ACHN (cell line): ENCODE measurements at places on chromosomes 16 and 17.
A peak's percentile ranks its signal among the peaks of the same experiment; 100 is the strongest.

- DNase-seq, result no peak
Measured at GRCh38 chr16:1887711-1888354, 15.9 kb upstream of the MEIOB start.

GRCh38 chr16:67234180-67234597 is 7.3 kb downstream of the TMEM208 start:
- no peak for DNase-seq

- DNase-seq, result no peak
Measured at GRCh38 chr16:84843149-84844048, 23.6 kb downstream of the CRISPLD2 start.

GRCh38 chr16:2712546-2712945 is 7.5 kb downstream of the PRSS27 start:
- DNase-seq, result no peak

GRCh38 chr17:48544349-48545021 is 424 bp downstream of the HOXB2 start:
- DNase-seq, result peak; percentile 80

GRCh38 chr16:56262148-56262547 is 70.9 kb downstream of the GNAO1 start:
- DNase-seq, result no peak

DNA sequence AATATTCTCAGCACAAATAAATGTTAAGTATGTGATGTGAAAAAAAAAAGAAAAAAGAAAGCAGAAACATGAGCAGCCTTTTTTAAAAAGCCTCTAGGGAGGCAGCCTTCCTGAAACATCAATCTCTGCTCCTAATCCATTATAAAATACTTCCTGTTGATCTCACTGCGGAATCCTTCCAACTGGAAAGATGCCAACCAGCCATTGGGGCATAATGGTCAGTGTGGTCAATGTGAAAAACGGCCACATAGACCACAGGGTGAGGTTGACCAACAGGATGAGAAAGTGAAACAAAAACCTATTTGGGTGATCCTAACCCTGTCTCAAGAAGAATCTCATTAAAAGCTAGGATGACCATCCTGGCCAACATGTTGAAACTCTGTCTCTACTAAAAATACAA is 26.1 kb upstream of the ABCA8 start:
- no peak for DNase-seq

DNA sequence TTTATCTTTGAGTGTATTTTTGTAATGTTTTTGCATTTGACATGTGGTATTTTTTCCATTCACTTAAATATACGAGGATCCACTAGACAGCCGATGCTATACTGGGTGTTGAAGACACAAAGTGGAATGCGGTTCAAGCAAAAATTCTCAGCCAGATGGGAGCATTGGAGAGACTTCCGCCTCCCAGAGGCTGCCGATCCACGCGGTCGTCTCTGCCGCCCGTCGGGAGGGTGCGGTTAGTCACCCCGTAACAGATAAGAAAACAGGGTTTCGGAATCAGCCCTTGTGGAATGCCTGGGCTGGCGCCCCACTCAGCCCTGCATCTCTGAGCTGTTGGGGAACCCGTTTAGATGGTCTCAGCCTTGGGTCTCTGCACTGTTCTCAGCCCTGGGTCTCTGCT is 7.3 kb downstream of the GSE1 start:
- no peak for DNase-seq

DNA sequence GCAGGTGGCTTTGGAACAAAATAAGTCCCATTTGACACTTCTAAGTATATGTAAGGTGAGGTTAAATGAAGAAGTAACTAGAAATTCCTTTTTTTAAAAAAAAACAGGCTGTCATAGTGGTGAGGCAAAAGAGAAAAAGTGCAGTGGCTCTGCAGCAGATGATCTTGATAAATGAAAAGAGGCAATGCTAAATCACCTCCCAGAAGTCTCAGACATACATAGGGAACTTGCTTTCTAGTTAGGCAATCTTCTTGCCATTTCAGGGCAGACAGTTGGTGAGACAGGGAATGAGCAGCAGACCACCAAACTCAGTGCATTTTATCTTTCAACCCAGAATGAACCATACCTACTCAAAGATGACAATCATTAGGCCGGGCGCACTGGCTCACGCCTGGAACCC is 90.8 kb downstream of the MYO1D start:
- DNase-seq, result no peak

- no peak for DNase-seq
Measured at GRCh38 chr17:8820311-8821010, 21.3 kb upstream of the MFSD6L start.

GRCh38 chr16:11742536-11743307 is at the start of gene TXNDC11:
TXNDC11 (minus strand) TSS chr16:11742857; CDS start chr16:11742730, 127 bp downstream.
- DNase-seq, result peak; percentile 99

DNA sequence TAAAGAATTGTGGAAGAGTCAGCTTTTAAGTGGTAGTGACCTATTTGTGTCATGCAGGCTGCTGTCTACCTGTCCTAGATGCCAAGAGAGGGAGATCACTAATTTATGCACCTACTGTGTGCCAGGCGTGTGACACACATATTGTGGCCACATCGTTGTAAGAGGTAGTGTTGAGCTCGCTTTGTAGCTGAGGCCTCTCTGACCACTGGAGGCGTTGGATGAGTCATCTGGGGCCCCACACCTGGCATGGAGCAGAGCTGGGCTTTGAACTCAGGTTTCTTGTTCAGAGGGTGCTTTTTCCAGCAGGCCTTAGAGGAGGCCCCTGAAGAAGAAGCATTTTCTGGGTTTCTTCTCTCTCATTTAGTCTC is 52.3 kb upstream of the LGALS9 start:
- DNase-seq, result no peak

DNA sequence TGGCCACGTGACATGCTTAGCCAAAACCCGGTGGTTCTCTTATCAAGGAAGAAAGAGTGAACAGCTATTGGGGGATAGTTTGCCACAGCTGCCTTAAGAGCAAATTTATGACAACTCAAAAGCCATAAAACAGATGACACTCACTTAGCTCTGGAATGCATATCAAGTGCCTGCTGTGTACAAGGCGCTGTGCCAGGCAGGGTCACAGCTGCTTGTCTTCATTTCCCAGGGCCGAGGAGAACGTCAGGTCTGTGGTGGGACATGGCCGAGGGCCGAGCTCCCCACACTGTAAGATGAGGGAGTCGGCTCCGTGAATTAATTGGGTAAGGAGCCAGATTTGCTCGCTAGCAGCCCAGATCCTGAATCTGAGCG is 14.0 kb downstream of the EEF2K start:
- DNase-seq, result no peak

- no peak for DNase-seq
Measured at GRCh38 chr17:17413821-17414220, 63.0 kb upstream of the MED9 start.

GRCh38 chr16:84603140-84603816 is 14.6 kb downstream of the COTL1 start:
- DNase-seq, result peak; percentile 99

DNA sequence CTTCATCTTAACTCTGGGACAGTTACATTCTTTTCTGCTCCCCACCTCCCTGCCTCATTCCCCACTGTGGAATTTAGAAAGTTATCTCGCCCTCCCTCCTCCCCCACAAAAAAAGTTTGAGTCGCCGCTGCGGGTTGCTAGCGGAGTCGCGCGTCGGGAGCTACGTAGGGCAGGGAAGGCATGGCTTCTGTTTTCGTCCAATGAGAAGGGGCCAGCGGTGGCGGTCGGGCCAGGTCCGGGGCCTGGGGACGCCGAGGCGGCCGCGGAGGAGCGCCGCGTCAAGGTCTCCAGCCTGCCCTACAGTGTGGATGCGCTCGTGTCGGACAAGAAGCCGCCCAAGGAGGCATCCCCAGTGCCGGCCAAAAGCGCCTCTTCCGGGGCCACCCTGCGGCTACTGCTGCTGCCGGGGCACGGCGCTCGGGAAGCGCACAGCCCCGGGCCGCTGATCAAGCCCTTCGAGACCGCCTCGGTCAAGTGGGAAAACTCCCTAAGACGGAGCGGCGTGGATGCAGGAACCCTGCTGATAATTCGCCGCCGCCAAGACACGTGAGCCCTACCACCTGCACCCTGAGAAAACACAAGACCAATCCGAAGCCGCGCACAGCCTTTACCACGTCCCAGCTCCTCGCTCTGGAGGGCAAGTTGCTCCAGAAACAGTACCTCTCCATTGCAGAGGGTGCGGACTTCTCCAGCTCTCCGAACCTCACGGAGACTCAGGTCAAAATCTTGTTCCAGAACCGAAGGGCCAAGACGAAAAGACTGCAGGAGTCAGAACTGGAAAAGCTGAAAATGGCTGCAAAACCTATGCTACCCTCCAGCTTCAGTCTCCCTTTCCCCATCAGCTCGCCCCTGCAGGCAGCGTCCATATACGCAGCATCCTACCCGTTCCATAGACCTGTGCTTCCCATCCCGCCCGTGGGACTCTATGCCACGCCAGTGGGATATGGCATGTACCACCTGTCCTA is 8.9 kb downstream of the OR4D1 start:
- peak; percentile 10 for DNase-seq

- DNase-seq, result no peak
Measured at GRCh38 chr16:70437017-70437581, 1.8 kb downstream of the ST3GAL2 start.

DNA sequence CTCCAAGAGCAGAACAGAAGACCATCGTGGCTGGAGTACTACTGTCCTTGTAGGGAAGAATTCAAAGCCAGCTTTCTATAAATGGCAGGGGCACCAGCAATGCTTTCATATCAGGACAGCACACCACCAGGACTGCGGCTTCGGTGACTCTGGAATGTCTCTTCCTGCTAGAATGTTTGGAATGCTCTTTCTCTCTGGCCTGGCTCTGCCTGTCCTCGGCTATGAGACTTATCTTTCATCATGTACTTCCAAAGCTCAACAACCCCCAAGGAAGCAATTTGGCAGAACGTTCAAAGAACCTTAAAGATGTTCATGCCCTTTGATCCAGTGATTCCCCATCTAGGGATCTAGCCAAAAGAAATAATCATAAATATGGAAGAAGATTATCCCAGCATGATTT is 52.7 kb upstream of the NOG start:
- DNase-seq, result no peak

DNA sequence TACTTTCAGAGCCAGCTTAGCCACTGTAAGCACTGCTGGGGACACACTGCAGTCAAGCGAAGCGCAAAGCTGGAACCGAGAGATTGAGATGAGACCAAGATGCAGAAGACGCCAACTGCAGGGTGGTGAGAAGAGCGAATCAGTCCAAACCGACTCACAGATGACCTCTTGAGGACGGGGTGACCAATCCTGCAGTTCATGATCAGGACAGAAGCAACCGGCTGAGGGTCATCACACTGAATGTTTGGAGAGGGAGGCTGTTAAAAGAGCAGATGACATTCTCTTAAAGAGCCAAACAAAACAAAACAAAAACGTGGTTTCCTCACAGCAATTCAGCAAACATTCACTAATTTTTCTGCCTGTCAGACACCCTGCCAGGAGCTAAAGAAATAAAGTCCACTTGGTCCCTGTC is 8.5 kb downstream of the HASPIN start:
- no peak for DNase-seq

GRCh38 chr16:29779474-29779873 is 1.4 kb downstream of the ZG16 start:
- DNase-seq, result no peak

DNA sequence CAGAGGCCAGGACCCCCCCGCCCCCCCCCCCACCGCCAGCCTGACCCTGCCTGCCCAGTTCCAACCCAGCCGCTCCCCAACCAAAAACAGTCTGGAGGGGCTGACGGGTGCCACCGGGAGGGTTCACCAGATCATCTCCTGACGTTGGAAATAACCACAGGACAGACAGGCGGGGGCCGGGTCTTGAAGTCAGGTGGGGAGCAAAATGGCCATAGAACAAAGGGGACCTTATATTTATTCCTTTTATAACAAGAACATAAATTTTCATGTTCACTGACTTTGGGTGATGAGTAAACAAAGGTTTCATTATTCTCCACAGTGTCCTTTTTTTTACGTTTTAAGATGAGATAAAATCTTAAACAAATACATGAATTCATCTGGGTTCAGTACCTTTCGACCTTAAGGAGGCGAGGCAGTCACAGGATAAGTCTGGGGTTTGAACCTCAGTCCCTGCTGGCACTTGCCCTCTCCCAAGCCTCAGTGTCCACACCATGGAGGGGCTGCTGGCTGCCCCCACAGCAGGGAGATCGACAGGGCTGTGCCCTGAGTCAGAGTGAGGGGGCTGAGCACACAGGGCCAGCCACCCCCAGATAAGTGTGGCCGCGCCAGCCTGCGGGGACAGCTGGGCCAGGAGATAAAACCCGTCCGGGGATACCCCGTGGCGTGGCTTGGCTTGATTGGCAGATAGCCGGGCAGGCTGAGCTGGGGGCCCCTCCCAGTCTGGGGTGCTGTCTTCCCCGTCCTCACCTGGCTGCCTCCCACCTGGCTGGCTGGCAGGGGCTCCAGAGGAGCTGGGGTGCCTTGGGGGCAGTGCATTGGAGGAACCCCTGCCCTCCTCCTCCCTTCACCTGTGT is 15.0 kb downstream of the SLC7A5 start:
- DNase-seq, result no peak

GRCh38 chr16:30621765-30622164 is 11.6 kb upstream of the ZNF689 start:
- DNase-seq, result no peak

DNA sequence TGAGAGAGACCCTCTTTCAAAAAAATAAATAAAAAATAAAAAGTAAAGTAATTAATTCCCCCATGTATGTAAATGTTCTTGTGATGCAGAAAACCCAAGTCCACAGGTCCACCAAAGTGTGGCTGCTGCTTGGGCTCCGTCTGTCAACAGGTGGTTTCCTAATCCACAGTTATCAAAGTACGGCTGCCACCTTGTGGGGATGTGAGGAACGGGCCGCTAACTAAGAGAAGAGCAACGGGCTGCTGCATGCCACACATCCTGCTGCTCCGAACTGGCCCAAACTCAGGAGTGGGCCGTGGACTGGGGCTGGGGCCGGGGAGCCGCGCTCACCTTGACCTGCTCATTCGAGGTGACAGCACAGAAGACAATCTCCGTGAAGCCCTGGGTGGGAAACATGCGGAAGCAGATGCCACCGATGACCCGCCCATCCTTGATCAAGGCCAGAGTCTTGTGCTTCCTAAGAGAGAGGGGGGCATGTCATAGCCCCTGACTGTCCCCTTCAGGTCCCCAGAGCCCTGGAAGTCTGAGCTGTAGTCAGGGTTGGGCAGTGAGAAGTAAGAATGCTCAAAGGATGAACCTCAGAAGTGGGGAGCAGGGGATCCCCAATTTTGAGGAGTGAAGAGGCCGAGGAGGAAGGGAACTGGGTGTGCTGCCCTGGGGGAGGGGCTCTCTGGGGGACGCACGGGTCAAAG is 4.3 kb downstream of the KAT2A start:
- DNase-seq, result peak; percentile 84

DNA sequence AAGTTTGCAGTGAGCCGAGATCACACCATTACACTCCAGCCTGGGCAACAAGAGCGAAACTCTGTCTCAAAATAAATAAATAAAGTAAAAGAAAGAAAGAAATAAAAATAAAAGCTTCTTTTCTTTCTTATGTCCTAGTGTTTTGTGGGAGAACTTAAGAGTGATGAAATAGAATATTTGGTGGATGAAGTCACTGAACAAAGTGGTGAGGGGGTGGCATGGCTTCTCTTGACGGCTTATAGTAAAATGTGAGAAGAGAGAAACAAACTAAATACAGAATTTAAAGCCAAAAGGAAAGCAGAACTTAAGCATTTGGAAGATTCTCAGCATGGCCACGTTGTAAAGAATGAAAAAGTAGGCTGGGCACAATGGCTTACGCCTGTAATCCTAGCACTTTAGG is 15.3 kb downstream of the SGF29 start:
- no peak for DNase-seq
